ENCODE measurements at places on chromosomes 3 and 15.

- no peak within 1 kb of the TSS for H3K27ac ChIP-seq
- H3K4me1 ChIP-seq = peaks cover 15% of the 10 kb centered on the region
- H3K27me3 ChIP-seq = peaks cover 68% of the 10 kb centered on the region
- peak; percentile 37 for DNase-seq
- no peaks in the 10 kb centered on the region for H3K36me3 ChIP-seq
Measured at GRCh38 chr15:89654847-89655805, at the start of gene KIF7. KIF7 (minus strand) TSS chr15:89655467; CDS start chr15:89652930, 2,537 bp downstream.

GRCh38 chr3:46659285-46659684 lies 34.2 kb downstream of the ALS2CL start:
- no peak for DNase-seq
- H3K36me3 ChIP-seq = no peaks in the 10 kb centered on the region
- H3K4me1 ChIP-seq = no peaks in the 10 kb centered on the region
- H3K4me3 ChIP-seq = no peak overlapping the region

- H3K4me1 ChIP-seq = no peaks in the 10 kb centered on the region
- no peaks in the 10 kb centered on the region for H3K36me3 ChIP-seq
- peaks cover 6% of the 10 kb centered on the region for H3K27me3 ChIP-seq
- no peak overlapping the region for H3K4me3 ChIP-seq
- no peak overlapping the region for H3K27ac ChIP-seq
Measured at GRCh38 chr3:150069154-150069527, 98.4 kb upstream of the PFN2 start.

DNA sequence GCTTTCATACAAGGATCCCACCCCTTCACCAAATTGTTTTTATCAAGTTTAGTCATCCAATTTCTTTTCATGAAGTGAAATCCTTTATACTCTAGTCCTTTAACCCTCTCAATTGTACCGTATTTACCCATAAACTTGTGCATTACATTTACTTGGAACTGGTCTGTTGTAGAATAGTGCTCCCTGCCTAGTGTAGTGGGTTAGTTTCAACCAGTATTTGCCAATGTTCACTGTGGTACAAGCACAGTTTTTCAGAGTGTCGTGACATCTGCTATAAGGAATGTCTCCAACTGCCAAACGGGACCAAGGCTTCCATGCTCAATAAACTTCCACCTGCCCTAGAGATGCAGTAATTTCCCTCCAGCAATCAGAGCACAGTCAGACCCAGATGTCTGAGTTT lies 211.9 kb downstream of the KCNAB1 start:
- H3K4me1 ChIP-seq = no peaks in the 10 kb centered on the region
- H3K36me3 ChIP-seq = no peaks in the 10 kb centered on the region
- H3K27me3 ChIP-seq = peaks cover 19% of the 10 kb centered on the region
- H3K4me3 ChIP-seq = no peak overlapping the region
- no peak overlapping the region for H3K27ac ChIP-seq
- DNase-seq = no peak

- peaks cover 8% of the 10 kb centered on the region for H3K4me1 ChIP-seq
- H3K27ac ChIP-seq = no peak overlapping the region
- H3K4me3 ChIP-seq = no peak overlapping the region
- H3K27me3 ChIP-seq = peaks cover 11% of the 10 kb centered on the region
Measured at GRCh38 chr3:186642014-186642413, 1.8 kb downstream of the FETUB start.

DNA sequence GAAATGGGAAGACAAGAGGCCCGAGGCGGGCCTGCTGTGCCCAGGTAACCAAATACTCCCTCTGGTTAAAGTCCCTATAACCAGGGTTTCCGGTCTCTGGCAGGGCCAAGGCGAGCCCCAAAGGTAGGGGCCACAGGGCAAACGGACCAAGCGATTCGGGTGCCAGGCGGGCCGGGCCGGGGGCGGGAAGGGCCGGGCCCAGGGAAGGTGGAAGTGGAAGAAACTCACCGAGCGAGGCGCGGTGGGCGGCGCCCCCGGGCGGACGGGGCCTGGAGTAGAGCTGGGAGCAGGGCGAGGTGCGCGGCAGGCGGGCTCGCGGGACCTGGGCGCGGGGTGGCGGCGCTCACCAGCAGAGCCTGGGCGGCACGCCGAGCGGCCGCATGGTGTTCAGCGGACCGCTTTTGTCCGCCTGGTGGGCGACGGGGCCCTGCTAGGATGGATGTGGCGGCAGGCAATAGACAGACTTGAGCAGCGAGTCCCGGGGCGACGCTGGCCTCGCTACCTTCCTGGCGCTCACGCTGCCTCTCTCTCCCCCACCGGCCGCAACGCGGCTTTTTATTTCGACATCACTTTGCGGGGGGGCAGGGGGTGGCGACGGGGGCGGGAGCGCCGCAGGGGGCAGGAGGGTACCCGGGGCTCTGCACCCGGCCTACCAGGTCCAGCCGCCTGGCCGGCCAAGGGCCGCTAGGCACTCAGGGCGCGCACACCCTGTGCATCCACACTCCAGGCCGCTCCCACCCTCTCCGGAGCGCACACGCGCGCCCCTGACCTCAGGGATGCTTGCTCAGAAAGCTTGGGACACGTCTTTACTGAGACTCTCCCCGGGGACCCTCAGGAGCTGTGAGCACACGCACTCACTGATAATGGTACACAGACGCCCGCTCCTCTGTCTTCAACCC lies at the start of gene GATA2:
TSS of gene GATA2 (minus strand) at position 531 of the 899 bp plus-strand sequence. CDS start 6,170 bp downstream, outside the sequence.
- peaks cover 99% of the 10 kb centered on the region for H3K27me3 ChIP-seq
- peak; percentile 51 for DNase-seq
- H3K36me3 ChIP-seq = no peaks in the 10 kb centered on the region
- no peak within 1 kb of the TSS for H3K4me3 ChIP-seq
- peak within 1 kb of the TSS; percentile 68 for H3K27ac ChIP-seq

GRCh38 chr3:192727032-192727847 lies at the start of gene FGF12:
FGF12 (minus strand) TSS chr3:192727541.
- no peak within 1 kb of the TSS for H3K4me3 ChIP-seq
- DNase-seq = peak; percentile 26
- no peaks in the 10 kb centered on the region for H3K4me1 ChIP-seq
- H3K27me3 ChIP-seq = peaks cover 15% of the 10 kb centered on the region

DNA sequence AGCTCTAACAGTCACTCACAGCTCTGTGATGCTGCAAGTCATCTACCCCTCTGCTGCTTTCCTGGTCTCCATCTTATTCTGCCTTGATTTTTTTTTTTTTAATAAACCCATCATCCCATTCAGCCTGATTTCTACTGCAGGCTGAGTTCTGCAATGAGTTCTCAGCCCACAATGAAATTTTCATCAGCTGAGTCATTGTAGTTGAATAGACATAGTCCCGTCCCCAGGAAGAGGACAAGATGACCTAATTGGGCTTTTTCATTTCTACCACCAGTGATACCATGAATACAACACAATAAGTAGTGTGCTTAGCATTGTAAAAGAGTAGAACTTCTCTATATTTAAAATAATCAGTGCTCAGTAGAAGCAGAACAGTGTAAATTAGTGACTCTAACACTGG lies 59.3 kb downstream of the C3orf85 start:
- no peaks in the 10 kb centered on the region for H3K27me3 ChIP-seq
- no peak for DNase-seq
- no peaks in the 10 kb centered on the region for H3K4me1 ChIP-seq
- H3K27ac ChIP-seq = no peak overlapping the region

GRCh38 chr15:51837792-51838251 lies 8.4 kb downstream of the TMOD3 start:
- H3K36me3 ChIP-seq = peaks cover 12% of the 10 kb centered on the region
- DNase-seq = no peak
- peaks cover 64% of the 10 kb centered on the region for H3K4me1 ChIP-seq
- no peak overlapping the region for H3K4me3 ChIP-seq
- no peaks in the 10 kb centered on the region for H3K27me3 ChIP-seq

Data from activated naive CD4-positive, alpha-beta T cell treated with anti-CD3 and anti-CD28 coated beads, Interleukin-2, amount 10 ng/mL, durations not matched to agents 7 days and 5 days (primary cell).